ENCODE measurements at places on chromosomes 16 and 17.
A peak's percentile ranks its signal among the peaks of the same experiment; 100 is the strongest.

DNA sequence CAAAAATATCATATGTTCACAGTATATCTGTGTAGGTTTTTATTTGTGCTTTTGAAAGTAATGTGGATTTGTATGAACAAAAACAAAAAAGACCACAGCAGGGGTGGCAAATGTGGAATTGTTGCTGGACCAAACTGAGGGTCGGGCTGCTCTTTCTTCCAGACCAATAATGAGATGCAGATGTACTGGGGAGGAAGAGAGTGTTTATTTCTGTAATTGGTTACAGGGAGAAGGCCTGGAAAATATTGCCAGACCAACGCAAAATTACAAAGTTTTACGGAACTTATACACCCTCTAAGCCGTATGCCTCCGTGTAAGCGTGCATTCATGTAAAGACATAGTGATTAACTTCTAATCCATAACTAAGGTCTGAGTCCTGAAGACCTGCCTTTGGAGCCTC is 353.9 kb upstream of the C16orf82 start:
- no peak for DNase-seq

- no peak for DNase-seq
Measured at GRCh38 chr16:87851141-87851587, 18.1 kb downstream of the SLC7A5 start.

GRCh38 chr16:11200592-11200991 is 55.4 kb downstream of the SOCS1 start:
- no peak for DNase-seq

GRCh38 chr16:27745348-27745747 is 195.4 kb downstream of the KATNIP start:
- DNase-seq, result peak; percentile 3

DNA sequence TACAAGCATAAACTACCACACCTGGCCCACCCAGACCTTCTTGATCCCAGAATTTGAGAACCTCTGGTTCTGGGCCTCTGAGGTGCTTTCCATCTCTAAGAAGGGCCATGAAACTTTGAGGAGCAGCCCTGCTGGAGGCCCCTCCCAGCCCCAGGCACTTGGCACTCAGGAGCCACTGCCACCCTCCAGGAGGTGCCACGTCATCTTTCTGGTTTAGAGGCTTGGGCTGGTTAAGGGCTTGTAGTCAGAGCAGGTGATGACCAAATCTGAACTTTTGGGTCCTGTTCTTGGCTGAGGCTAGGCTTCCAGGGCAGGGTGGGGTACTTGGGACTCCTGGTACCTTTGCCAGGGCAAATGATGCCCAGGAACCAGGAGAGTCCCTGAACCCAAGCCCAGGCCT is 13.8 kb upstream of the DLX4 start:
- DNase-seq, result peak; percentile 50

Measured in MCF 10A (cell line).